ENCODE measurements at places on chromosomes 7 and 10. TPM values are rescaled to one million over a fixed set of nuclear protein-coding genes. Genes with fewer than 3 reads are reported as not detected.

GRCh38 chr7:31890198-31890597 lies 180.0 kb downstream of the PDE1C start:
- H3K4me3 ChIP-seq: no peak overlapping the region
- no peak overlapping the region for H3K27ac ChIP-seq
- H3K27me3 ChIP-seq: no peaks in the 10 kb centered on the region
- no peaks in the 10 kb centered on the region for H3K36me3 ChIP-seq

DNA sequence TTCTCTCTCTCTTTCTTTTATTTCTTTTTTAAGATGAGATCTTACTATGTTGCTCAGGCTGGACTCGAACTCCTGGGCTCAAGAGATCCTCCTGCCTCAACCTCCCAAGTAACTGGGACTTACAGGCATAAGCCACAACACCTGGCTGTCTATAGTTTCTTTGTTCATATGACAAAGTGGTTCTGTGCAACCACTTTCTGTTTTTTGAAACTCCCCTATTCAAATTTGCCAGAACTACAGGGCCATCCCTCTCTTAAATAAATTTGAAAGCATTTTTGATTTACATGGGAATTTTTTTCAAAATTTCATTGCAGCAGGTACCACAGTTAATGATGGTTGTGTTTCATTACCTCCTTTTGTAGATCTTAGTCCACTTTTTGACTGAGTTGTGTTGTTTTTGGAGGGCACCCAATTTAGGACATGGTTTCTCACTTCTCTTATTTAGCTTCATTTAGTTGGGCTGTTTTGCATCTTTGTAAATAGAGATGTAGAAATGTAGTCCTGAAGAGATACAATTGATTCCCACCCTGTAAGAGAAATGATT lies 119.2 kb downstream of the LRRC4 start:
- H3K4me1 ChIP-seq: peaks cover 8% of the 10 kb centered on the region
- no peak for DNase-seq

DNA sequence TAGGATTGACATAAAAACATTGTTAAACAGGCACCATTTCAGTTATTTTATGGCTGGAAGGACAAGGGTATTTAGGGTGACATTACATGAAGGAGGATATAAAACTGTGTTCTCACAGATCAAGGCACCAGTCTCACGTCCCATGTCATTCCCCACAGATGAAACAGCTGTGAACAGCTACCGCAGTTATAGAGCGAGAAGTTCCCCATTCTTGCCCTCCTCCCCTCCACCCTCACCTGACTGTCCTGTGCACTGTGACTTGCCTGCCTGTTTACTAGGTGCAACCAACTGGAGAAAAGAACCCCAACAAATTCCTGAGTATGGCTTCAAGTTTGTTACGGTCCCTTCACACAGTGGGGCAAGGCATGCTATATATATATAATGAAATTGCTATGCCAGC lies 141.6 kb downstream of the SND1 start:
- DNase-seq: no peak
- H3K27me3 ChIP-seq: no peaks in the 10 kb centered on the region
- H3K27ac ChIP-seq: no peak overlapping the region
- no peak overlapping the region for H3K4me3 ChIP-seq

DNA sequence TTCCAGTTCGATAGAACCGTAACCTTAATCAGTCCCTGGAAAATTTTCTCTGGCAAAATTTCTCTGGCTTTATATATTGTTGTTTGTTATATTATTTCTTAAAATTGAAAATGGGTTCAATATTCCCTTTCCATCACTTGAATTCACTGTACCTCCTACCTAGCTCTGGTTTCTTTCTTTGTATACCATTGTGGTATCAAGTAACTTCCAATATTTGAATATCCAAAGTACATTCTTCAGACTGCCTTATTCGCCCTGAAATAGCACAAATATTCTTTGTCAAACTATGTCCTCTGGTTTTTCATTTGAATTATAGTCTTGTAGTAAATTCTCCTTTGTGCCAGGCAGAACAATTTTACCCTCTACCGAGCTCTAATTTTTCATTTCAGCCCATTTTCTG lies 541.6 kb downstream of the REEP3 start:
- H3K4me3 ChIP-seq: no peak overlapping the region
- H3K27ac ChIP-seq: no peak overlapping the region
- DNase-seq: no peak
- H3K27me3 ChIP-seq: no peaks in the 10 kb centered on the region

DNA sequence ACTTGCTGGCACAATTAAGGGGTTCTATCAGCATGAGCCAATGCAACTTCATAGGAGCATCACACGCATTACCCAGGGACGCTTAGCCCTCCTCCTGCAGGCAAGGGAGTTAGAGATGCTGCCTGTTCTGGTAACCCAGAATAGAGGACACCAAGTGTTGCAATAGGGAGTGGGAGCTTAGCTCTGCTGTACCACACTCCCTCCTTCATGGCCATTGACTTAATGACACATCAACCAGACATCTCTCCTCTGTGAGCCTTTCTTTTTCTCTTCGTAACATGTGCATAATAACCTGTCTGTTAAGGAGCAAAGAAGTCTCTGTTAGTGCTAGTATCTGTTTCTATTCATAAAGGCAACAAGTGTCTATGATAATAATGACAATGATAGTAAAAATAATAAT lies 282.4 kb downstream of the SORCS3 start:
- H3K27me3 ChIP-seq: no peaks in the 10 kb centered on the region
- no peak overlapping the region for H3K4me3 ChIP-seq
- no peak overlapping the region for H3K27ac ChIP-seq
- no peak for DNase-seq
- peaks cover under 1% of the 10 kb centered on the region for H3K4me1 ChIP-seq
- no peaks in the 10 kb centered on the region for H3K36me3 ChIP-seq

DNA sequence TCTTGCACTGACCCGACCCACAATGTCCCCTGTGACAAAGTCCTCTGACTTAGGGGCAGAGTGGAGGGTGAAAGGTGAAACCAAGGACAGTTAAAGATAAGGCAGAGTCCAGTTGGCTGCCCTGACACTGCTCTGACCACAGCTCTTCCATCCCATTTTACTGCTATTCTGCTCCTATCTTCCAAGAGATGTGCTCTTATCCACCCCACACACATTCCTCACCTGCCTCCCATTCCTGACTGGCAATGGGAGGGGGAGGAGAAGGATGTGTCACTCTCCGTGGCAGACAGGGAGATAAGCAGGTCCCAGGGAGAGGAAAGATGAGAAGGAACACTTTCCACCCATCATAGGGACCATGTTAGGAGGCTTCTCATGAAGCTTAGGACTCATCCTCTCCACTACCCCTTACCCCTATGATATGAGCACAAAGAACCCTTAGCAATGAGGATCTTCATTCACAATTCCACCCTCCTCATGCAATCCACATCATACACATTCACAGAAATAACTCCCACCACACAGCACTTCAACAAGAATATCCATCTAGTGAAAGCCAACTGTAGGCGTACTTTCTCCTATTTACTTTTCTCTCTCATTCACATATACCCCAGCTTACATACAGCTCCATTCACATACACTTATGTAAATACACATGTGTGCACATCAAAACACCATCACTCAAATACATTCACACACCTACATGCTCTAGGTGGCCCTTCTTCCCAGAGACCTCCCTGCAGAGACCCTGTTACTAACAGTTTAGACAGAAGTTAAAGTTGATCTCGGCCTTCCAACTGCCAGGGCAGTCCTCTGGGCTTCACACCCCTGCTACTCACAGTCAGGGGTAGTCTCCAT lies 6.6 kb downstream of the SYNPO2L start:
- peaks cover 33% of the 10 kb centered on the region for H3K4me1 ChIP-seq
- no peak overlapping the region for H3K4me3 ChIP-seq
- no peaks in the 10 kb centered on the region for H3K36me3 ChIP-seq
- DNase-seq: peak; percentile 39

DNA sequence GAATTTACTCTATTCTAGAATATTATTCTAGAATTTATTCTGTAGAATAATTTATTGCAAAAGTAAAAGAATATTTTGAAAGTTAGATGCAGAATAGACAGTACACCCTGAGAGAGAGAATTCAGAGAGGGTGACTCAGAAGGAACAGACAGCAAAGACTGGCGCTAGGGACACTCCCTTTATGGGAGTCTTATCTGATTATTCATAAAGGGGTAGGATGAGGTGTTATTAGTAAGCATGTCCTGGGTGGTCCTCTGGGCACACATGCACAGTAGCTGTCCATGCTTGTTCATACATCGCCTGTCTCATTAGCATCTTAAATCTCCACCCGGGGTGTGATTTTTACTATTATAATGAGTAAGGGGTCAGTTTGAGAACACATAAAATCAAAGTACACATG lies 100.1 kb downstream of the XPNPEP1 start:
- H3K27ac ChIP-seq: no peak overlapping the region
- no peaks in the 10 kb centered on the region for H3K4me1 ChIP-seq
- no peaks in the 10 kb centered on the region for H3K36me3 ChIP-seq
- no peak overlapping the region for H3K4me3 ChIP-seq
- no peaks in the 10 kb centered on the region for H3K27me3 ChIP-seq

- H3K4me1 ChIP-seq: peaks cover 43% of the 10 kb centered on the region
- no peak for DNase-seq
- H3K27me3 ChIP-seq: no peaks in the 10 kb centered on the region
- H3K36me3 ChIP-seq: peaks cover 11% of the 10 kb centered on the region
- H3K27ac ChIP-seq: peak overlapping the region; percentile 89
Measured at GRCh38 chr7:22860337-22860736, 37.7 kb upstream of the TOMM7 start.

DNA sequence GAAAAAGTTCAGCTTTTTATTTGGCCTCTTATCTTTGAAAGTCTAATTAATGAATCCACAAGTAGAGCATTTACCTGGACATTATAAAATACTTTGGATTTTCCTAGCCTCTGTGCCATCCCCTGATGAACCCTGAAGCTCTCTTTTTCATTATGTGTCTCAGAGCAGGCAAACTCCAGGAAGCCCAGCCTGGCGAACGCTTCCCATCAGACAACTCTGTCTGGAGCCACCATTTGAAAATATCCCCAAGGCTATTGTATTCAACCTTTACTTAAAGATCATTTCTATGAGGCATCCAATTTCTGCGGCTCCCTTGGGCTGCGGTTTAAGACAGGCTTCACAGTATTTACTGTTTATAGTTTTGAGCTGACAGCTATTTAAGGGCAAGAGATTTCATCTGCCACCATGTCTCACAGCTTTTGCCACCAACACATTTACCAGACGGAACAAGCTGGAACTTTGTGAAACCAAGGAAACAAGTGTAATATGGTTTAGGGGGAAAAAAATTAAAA lies 257.2 kb upstream of the GLI3 start:
- H3K4me1 ChIP-seq: peaks cover 11% of the 10 kb centered on the region
- DNase-seq: no peak
- H3K27me3 ChIP-seq: peaks cover 15% of the 10 kb centered on the region
- no peaks in the 10 kb centered on the region for H3K36me3 ChIP-seq

DNA sequence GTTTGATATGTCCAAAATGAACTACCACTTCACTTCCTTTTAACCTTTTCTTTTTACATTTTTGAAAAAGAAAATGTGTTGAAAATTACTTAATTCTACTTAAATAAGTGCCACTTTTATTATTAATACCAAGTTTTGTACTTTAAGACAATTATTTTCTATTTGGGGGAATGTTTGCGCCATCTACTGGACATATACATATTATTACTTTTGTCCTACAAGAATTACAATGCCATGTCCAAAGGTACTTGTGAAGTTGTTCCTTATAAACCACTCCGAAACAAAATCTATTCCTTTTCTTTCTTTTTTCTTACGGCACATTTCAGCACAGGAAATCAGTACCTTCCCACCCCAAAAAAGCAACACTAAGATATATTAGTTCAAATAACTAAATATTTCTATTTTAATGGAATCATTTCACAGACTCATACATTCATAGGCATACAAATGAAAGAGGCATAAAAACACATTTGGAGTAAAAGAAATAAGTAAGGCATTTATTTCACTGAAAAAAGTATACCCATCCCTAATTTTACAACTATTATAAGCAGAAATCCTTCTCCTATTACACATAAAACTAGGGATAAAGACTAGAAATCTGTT lies 169.9 kb downstream of the RNF133 start:
- peak; percentile 14 for DNase-seq
- no peaks in the 10 kb centered on the region for H3K27me3 ChIP-seq
- H3K4me1 ChIP-seq: no peaks in the 10 kb centered on the region
- no peaks in the 10 kb centered on the region for H3K36me3 ChIP-seq

DNA sequence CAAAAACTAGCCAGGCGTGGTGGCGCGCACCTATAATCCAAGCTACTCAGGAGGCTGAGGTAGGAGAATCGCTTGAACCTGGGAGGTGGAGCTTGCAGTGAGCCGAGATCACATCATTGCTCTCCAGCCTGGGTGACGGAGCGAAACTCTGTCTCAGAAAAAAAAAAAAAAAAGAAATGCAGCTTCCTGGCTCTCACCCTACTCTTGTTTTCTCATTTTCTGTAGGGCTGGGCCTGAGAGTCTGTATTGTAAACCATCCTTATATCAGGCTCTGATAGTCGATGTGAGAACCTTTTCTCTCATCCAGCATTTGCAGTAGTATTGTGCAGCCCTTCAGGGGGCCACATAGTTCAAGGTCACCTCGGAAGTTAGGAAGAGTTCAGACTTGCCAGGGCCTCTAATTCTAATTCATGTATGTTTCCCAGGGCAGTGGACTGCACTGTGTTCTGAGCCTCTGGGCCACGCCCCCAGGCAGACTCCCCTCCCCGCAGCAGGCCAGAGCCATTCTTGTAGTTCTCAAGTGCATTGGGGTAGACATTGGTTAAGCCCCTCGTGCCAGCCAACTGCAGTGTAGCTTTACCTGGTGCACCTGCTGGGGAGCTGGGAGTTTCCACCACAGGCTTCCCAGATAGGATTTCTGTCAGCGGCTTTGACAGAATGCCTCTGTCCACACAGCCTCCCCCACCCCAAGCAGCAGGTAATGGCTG lies 38.3 kb upstream of the PDCD4 start:
- no peak for DNase-seq
- no peak overlapping the region for H3K4me3 ChIP-seq
- no peaks in the 10 kb centered on the region for H3K27me3 ChIP-seq
- H3K4me1 ChIP-seq: no peaks in the 10 kb centered on the region
- no peaks in the 10 kb centered on the region for H3K36me3 ChIP-seq

GRCh38 chr7:100539436-100540006 lies 518 bp downstream of the AGFG2 start:
- no peaks in the 10 kb centered on the region for H3K36me3 ChIP-seq
- no peaks in the 10 kb centered on the region for H3K27me3 ChIP-seq
- peak overlapping the region; percentile 30 for H3K27ac ChIP-seq
- DNase-seq: no peak
- peak overlapping the region; percentile 71 for H3K4me3 ChIP-seq
- H3K4me1 ChIP-seq: peaks cover 4% of the 10 kb centered on the region

- no peak overlapping the region for H3K27ac ChIP-seq
- DNase-seq: no peak
- H3K27me3 ChIP-seq: no peaks in the 10 kb centered on the region
- H3K4me1 ChIP-seq: no peaks in the 10 kb centered on the region
- H3K4me3 ChIP-seq: no peak overlapping the region
Measured at GRCh38 chr7:79968894-79969293, 165.7 kb upstream of the GNAI1 start.

DEPP1 gene
- total RNA-seq: 8.0 TPM

CCL24 gene
- total RNA-seq: not detected

NPSR1 gene
- not detected for total RNA-seq

All from astrocyte (in vitro differentiated cells and primary cell).